ENCODE measurements at places on chromosomes 12 and 14. TPM values are rescaled to one million over a fixed set of nuclear protein-coding genes. Genes with fewer than 3 reads are reported as not detected.
A peak's percentile ranks its signal among the peaks of the same experiment; 100 is the strongest.

Gene PLEKHG7
- not detected for total RNA-seq

Gene HHIPL1
- 4.3 TPM for total RNA-seq

Gene TAS2R13
- 14.9 TPM for total RNA-seq

Gene CIDEB
- total RNA-seq, result 5.8 TPM

Gene FIGNL2
- total RNA-seq, result 1.3 TPM

Gene RDH16
- 1.1 TPM for total RNA-seq

- DNase-seq, result no peak
Measured at GRCh38 chr14:63167044-63167443, 37.2 kb upstream of the RHOJ start.

GRCh38 chr12:27554421-27555186, 30.6 kb downstream of the PPFIBP1 start:
- DNase-seq, result no peak

- DNase-seq, result peak; percentile 67
Measured at GRCh38 chr12:230925-231671, 17.1 kb upstream of the SLC6A12 start.

- peak; percentile 69 for DNase-seq
Measured at GRCh38 chr14:64764641-64765520, 60.7 kb downstream of the PLEKHG3 start.

GRCh38 chr12:47270782-47271664, 191.3 kb upstream of the AMIGO2 start:
- DNase-seq, result no peak

GRCh38 chr14:71250347-71250746, 343.1 kb downstream of the PCNX1 start:
- no peak for DNase-seq

- no peak for DNase-seq
Measured at GRCh38 chr12:93852173-93852591, 175.0 kb downstream of the CRADD start.

- no peak for DNase-seq
Measured at GRCh38 chr12:96094201-96094600, 58.8 kb upstream of the LTA4H start.

Data from cerebellum (tissue), 4 donors.